ENCODE measurements at places on chromosomes 7 and 10.

DNA sequence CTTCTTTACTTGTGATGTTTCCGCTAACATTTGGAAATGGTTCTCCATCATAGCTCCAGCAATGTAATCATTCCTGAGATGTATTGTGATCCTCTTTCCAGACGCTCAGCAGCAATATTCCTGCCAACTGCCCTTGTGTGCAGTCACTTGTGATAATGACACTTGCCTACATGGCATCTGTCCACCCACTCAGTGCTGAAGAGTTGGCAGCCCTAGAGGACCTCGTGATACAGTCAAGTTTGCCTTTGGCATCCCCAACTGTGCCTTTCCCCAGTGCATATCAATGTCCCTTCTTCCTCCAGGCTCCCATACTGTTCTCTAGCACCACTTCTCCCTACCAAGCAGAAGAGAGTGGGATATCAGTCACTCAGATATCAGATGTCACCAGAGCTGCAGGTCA, 64.9 kb downstream of the MYOF start:
- DNase-seq, result no peak

DNA sequence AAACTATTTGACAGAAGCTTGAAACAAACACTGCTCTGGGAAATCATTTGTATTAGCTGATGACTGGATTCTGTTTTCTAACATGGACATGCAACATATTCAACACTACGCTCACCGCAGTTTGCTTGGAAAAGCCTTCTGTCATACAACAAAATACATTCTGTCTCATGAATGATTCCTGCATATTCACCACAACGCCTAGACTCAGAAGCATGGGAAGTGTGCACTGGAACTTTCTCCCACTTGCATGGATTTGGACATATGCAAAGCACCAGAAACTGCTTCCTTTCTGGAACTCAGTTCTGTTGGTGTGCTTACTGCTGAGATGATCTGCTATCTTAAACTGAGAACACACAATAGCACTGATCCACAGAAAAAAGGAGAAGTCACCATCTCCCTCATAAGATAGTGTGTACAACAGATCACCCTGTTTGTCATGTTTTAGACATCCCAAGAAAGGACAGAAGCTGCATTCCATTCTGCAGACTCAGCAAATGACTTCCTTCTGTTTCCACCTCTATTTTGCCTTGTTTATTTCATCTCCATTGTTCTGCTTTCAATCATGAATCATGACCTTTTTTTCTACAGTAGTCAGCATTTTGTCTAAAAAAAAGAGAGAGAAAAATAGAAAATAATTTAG, 115.8 kb downstream of the HTR7 start:
- DNase-seq, result no peak

DNA sequence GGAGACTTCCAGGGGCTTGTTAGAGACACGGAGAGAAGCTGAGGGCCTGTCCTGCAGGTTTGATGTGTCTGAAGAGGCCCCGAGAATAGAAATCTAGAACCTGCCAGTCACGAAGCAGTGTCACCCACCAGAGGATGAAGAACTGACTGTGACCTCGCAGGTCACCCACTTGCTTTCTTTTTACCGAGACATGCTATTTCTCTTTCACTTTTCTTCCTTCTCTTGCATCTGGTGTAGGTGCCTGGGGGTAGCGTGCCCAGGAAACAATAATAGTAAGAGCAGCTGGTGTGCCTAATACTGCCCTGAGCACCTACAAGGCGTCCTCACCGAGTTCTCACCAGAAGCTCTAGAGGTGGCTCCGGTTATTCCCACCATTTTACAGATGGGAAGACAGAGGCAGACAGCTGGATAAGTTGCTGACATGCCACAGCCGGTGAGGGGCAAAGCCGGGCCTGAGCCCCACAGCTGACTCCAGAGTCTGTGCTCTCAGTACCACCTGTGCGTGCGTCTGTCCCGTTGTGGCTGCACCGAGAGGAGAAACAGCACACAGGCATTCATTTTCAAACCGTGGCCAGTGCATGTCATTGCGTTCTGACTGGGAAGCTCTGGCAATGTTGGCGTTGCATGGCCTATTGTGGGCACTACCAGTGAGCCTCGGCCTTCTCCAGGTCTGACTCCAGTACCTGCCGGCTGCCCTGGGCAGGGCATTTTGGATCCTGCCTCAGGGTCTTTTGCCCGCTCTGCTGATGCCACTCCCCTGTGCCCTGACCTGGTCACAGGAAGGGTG, 7.8 kb downstream of the CHST3 start:
- DNase-seq, result no peak

- no peak for DNase-seq
Measured at GRCh38 chr10:33669904-33670303, 335.4 kb upstream of the NRP1 start.

GRCh38 chr10:133523631-133524203, 3.4 kb upstream of the CYP2E1 start:
- DNase-seq, result no peak

DNA sequence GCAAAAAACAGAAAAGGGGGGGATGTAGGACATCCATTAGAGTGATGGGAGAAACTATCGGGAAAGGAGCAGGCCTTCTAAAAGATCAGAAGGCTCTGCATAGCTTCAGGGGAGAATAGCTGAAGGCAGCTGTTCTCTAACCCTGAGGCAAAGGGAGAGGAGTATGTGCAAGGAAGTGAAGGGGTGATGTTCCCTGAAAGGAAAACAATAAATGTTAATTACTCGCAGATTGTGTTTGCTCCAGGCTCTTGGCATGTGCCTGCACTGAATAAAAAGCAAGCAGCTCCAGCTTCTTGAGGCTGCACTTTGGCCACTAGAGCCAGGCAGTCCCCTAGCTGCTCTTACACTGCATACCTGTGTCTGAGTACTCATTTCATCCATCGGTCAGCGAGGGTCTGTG, 14.4 kb upstream of the STARD3NL start:
- DNase-seq, result no peak

GRCh38 chr10:73183667-73184281, 15.9 kb downstream of the FAM149B1 start:
- DNase-seq, result no peak

- no peak for DNase-seq
Measured at GRCh38 chr7:46571996-46572395, 650.9 kb upstream of the IGFBP3 start.

DNA sequence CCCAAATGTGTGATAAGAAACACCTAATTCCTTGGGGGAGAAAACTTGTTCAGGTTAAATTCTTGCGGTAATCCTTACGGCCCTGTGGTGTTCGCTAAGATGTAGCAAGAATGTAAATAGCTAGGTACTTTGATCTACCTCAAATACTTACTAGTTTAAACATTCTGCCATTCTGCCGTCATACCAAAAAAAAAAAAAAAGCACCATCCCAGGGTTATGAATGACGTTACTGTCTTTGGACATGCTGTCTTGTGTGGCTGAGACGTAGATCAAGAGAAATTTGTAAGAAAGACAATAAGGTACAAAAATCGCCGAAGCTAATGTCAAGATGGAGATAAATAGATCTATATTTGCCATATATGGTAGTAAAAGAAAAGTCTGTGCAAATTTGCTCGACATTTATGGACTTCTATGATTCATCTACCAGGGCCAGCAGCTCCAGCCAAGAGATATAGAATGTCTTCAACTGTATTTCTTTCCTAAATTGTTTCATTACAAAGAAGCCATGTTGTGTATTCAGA, 195.6 kb downstream of the CUX1 start:
- no peak for DNase-seq

- peak; percentile 2 for DNase-seq
Measured at GRCh38 chr10:13100349-13101294, 659 bp downstream of the OPTN start.

DNA sequence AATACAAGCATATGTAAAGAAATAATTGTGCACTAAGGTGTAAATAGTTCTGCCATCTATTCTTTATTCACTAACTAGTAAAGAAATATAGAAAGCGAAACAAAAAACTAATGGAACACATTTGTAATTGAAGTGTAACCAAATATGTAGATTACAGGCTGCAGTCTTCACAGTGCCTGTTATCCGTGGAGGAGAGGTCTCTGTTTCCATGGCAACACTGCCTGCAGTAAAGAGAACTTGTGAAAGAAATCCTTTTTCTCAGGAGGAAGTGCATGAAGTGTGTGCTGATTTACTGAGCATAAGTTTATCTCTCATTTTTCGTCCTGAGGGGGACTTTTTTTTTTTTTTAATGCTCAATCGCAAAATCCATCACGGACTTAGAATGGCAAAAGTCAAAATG, 102.5 kb downstream of the APBB1IP start:
- DNase-seq, result peak; percentile 6

DNA sequence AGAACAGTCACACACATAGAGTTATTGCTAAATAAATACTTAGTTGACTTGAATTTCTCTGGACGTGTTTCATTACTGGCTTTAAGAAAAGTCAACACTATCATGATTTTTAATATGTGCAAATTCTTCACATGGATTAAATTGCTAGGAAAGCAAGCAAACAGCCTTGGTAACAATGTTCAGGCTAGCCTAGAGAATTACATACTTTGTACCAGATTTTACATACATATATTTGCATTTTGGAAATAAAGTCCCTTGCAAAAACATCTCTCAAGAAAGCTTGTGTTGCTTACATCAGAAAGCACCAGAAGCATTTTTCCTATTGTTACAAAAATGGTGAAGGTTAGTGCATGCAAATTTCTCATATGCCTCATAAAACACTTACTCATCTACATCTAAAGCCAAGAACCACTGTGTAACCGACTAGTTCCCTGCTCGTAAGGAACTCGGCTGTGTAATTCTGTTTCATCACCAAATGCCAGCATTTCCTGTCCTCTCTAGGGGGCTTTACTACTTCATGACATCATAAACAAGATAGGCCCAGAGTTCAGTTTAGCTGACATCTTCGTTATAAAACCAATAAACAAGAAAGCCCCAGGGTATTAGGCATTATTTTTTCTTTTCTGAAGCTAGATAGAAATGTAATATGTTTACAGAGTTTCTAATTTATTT, 87.8 kb downstream of the CFAP58 start:
- DNase-seq, result no peak

GRCh38 chr7:17934094-17934493, 6.2 kb downstream of the SNX13 start:
- no peak for DNase-seq

DNA sequence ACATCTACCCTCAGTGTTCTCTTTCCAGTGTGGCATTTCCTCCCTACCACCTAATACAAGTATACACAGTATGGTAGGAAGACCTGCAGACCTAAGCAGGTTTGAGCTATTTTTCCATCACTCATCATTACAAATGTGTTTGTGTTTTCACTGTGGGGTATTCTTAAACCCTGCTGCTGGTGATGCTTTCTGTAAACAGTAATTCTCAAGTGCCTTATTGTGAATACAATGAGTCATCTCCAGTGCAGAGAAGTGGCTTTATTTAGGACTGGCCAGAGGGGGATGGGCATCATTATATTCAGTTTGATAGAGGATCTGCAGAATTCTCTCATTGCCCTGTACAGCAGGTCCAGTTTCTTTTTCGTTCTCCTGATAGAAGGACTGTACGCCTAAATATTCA, 63.7 kb downstream of the GRM8 start:
- peak; percentile 88 for DNase-seq

DNA sequence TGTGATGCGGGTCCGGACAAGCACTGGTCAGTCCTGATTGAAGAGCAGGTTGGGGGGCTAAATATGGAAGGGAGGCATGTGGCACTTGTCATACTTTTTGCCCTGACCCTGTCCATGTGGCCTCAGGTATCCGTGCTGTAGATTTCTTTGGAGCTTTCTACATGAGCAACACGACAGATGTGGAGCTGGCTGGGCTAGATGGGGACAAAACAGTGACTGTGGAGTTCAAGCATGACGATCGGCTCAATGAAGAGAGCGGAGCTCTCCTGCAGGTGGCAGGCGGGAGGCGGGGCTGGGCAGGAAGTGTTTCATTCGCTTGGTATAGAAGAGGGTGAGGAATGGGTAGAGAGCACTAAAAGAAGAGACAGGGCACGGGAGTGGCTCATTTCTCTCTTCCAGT, 13.0 kb upstream of the CHCHD1 start:
- no peak for DNase-seq

GRCh38 chr7:32762925-32763293, 128.7 kb downstream of the KBTBD2 start:
- no peak for DNase-seq

GRCh38 chr7:33558549-33559323, 346.6 kb upstream of the BMPER start:
- no peak for DNase-seq

DNA sequence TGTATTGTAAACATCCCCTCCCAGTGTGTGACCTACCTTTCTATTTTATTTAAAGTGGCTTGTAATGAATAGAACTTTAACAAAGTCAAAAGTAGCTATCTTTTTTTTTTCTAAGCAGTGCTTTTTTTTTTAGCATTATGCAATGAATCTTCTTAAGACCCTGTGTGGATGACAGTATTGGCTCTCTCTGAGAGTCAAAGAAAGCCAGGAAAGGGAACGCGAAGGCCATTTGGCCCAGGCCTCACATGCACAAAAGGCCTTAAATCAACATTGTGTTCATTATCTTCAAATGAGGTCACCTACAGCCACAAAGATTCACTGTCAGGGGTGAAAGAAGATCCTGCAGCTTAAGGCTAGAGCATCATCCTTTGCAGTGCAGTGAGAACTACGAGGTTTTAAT, 721.5 kb downstream of the GRID1 start:
- DNase-seq, result peak; percentile 11

DNA sequence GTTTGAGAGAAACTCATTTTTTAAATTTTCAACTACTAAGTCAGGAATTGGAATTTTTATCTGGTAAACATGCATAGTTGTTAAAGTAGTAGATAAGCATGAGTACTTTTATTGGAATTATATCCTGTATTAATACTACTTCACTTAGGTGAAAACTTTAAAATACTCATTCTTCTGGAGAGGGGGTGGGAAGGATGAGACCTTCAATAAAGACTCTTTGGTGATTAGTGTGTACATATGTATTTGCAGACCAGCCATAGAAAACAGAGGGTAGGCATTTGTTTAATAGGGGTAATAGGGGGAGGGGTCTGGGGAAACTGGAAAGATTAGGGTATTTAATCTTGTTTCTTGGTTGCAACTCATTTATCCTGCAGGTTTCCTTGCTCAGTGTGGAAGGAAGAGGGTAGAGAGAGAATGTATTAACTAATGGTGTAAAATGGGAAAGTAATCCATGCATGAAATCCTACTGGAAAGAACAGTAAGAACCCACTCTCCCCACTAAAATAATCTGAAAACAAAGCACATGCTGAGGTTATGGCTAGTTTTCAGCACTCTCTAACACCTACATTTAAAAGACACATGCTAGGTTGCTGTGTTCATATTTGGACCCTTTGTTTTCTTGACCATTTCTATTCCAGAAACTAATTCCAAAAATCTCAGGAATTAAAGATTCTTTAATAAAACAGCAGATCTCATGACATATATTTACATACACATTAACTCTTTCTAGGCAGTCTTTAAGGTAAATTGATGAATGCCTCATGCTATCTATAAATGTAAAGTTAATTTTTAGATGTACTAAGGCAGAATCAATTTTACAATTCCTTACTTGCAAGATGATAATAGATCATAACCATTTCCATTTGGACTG, 6.2 kb upstream of the IGF2BP3 start:
- no peak for DNase-seq

Measured in NCI-H748 treated with DMSO at 0.1 percent for 48 hours (cell line).